Esophagus squamous epithelium (tissue), 5 donors: ENCODE measurements at places on chromosomes 2 and 18.
A peak's percentile ranks its signal among the peaks of the same experiment; 100 is the strongest.

DNA sequence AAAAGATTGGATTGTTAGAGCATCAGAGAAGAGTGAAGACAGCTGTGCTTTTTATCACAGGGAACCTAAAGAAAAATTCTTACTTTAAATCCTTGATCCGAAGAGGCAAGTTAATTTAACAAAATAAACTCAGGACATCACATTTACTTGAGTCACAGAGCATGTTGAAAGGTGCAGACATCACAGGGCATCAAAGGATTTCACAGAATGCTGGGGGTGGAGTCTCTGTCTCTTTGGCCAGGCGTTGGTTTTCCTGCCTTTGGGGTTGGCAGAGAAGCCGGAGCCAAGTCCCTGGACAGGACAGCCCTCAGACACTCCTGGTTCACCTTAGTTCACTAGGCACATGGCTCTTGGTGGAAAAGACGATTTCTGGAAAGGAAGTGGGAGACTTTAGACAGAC, 56.3 kb downstream of the SH3RF3 start:
- H3K4me1 ChIP-seq = peaks cover 16% of the 10 kb centered on the region
- no peaks in the 10 kb centered on the region for H3K36me3 ChIP-seq
- no peak for DNase-seq

DNA sequence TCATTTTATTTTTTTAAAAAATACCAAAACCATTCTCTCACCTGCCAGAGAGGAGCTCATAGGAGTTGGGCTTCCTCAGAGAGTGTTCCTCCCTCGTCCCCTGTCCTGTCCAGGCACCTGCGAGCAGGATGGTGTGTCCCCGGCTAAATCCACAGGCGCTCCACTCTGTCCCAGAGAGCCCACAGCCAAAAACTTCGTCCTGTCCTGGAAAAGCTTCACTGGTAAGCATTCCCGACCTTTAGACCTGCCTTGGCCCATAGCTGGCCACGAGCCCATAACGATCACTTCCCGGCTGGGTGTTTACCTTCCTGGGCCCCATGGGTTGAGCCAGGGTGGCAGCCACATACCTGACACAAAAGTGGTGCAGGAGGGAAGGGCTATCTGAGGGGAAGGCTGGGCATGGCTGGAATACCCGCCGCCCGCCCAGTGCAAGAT, at the start of gene NGEF:
Gene NGEF, minus strand, starts transcription at position 230 of the 435 bp plus-strand sequence. CDS start 38,366 bp downstream, outside the sequence.
- no peaks in the 10 kb centered on the region for H3K4me1 ChIP-seq
- H3K36me3 ChIP-seq = no peaks in the 10 kb centered on the region
- H3K27ac ChIP-seq = no peak within 1 kb of the TSS
- no peak for DNase-seq

GRCh38 chr18:46110406-46110805, 6.2 kb downstream of the HAUS1 start:
- DNase-seq = no peak
- H3K4me3 ChIP-seq = no peak overlapping the region
- no peak overlapping the region for H3K27ac ChIP-seq
- no peaks in the 10 kb centered on the region for H3K27me3 ChIP-seq

GRCh38 chr2:111898703-111899514, 502 bp downstream of the MERTK start:
- H3K27ac ChIP-seq = peak overlapping the region; percentile 83
- peaks cover 59% of the 10 kb centered on the region for H3K4me1 ChIP-seq
- no peaks in the 10 kb centered on the region for H3K36me3 ChIP-seq
- H3K27me3 ChIP-seq = no peaks in the 10 kb centered on the region

GRCh38 chr2:116733699-116734098, 1080.8 kb upstream of the DDX18 start:
- H3K4me3 ChIP-seq = no peak overlapping the region
- no peaks in the 10 kb centered on the region for H3K4me1 ChIP-seq
- H3K27ac ChIP-seq = no peak overlapping the region
- DNase-seq = no peak
- H3K36me3 ChIP-seq = no peaks in the 10 kb centered on the region

DNA sequence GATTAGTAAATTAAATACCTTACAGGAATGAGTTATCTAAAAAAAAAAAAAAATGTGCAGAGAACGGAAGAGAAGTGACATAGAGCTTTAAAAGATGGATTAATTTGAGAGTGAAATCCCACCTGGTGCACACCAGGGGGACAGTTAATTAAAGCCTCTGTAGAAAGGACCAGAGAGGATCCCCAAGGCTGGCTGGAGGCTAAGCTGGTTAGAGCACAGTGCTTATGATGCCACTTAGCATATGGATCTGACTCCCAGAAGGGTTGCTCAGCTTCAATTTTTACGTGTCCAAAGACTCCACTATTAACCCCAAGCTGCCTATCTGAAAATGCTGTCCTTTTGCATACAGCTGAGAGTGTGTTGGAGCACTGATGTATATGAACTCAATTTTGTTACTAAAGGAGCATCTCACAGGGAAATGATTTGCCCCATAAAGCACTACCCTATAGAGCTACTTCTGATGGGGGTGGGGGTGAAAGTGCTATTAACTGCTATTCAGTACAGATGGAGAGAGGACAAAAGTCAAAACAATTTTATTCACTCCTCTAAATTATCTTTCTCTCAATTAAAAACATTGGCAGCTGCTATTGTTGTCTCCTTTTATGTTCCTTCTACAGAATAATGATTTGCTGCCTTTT, 15.2 kb upstream of the SLC8A1 start:
- no peaks in the 10 kb centered on the region for H3K27me3 ChIP-seq
- H3K4me3 ChIP-seq = no peak overlapping the region
- no peak overlapping the region for H3K27ac ChIP-seq
- no peaks in the 10 kb centered on the region for H3K36me3 ChIP-seq
- no peak for DNase-seq
